ENCODE measurements at places on chromosomes 12 and 14. TPM values are rescaled to one million over a fixed set of nuclear protein-coding genes. Genes with fewer than 3 reads are reported as not detected.

The FAR2 gene
- 16.9 TPM for total RNA-seq

DNA sequence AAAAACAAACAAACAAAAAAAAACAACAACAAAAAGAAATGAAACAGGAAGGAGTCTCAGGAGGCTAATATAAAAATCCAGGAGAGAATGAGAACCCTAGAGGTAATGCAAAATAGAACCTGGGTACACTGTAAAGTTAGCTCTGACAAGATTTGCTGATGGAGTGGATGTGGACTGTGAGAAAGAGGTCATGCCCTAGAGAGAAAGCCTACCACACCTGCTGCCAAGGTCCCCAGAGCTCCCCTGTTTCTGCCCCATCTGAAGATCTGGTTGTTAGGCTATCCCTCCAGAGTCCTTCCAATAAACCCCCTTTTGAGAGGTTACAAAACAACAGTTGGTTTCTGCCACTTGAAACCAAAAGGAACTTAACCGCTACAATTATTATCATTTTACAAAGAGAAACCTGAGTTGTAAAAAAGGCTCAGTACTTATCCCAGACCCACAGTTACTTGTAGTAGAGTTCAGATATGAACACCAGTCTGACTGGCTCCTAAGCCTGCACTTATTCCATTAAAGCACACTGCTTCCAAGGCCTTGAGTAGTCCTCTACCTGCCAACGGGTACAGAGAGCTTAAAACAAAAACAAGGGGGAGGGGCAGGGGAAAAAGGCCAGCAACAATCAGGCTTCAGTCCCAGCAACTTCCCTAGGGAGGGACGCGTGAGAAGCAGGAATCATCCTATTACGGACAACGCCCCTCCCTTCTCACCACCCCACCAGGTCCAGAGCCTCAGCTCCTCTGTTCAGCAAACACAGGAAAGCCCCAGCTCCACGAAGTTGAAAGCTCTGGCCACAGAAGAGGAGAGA lies 27.7 kb downstream of the PPP1R13B start:
- no peak for DNase-seq

DNA sequence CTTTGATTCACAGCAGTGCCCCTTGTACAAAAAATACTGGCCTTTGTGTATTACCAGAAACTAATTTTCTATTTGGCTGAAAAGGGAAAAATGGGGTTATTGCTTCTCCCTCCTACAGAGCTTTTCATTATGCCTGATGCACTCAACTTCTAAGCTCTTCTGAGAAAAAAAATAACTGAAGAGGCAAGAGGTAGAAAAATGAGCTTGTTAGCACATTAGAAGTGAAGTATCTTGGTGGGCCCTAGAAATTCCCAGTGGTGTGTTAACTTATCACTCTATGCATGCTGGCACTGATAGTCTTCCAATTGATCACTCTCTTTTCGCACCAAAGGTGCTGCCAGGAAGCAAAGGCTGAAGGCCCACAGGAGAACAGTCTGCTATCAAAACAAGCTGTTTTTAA lies 17.1 kb downstream of the INSM2 start:
- no peak for DNase-seq

GRCh38 chr12:62396750-62397149 lies 69.9 kb upstream of the MON2 start:
- DNase-seq: no peak

GRCh38 chr14:35883677-35884293 lies 57.6 kb downstream of the BRMS1L start:
- DNase-seq: no peak

DNA sequence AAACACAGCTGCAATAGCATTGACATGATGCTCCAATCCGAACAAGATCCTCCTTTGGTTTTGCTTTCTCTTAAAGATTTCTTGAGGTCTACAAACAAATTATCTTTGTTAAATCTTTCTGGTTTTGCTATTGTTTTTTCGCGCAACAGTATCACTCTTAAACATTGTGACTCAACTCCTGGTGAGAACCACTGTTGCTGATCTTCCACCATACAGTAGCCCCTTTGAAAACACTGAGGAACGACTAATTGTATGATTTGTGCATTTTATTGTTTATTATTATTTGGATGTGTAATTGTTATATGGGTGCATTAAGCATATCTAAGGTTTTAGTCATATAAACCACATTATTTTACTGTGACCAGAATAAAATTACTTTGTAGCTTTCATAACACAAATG lies 282.8 kb downstream of the EGLN3 start:
- no peak for DNase-seq

GRCh38 chr14:22819151-22819988 lies 4.1 kb upstream of the SLC7A7 start:
- no peak for DNase-seq

- DNase-seq: no peak
Observed at GRCh38 chr14:36510874-36511273, 9.2 kb downstream of the NKX2-1 start.

- no peak for DNase-seq
Observed at GRCh38 chr12:42091769-42092168, 52.9 kb downstream of the GXYLT1 start.

The DLK1 gene
- total RNA-seq: not detected

- DNase-seq: no peak
Observed at GRCh38 chr12:87930033-87930432, 99.2 kb downstream of the C12orf50 start.

DNA sequence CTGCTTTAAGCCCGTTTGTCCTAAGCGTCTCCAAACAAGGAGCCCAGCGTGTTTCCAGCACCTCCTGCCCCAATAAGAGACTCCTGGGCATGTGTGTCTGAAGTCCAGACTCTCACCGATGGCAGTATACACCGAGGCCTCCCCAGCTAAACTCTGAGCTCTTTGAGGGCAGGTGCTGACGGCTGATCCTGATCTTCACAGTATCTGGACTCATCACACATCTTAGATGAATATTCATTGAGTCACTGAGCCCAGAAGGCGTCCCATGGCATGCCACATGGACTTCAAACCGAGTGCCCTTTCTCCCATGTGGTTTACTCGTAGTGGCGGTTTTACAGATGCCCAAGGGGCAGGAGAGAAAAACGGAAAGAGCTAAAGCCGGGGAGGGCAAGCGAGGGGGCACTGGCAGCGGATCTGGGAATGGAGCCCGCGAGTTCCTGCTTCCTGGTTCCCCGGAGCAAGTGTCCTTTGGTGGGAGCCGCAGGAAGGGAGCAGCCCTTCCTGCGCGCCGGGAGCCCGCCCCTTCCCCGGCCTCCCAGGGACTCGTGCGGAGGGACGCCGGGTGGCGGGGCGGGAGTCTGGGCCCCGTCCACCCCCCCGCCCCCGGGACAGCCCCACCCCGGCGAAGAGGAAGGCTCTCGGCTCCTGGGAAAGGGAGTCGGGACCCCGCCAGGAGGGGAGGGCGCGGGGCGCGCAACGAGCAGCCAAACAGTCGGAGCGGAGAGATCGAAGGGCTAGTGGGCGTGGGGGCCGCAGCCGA lies 585 bp upstream of the TEAD4 start:
- DNase-seq: no peak

GRCh38 chr14:104277416-104278213 lies 139.2 kb downstream of the KIF26A start:
- no peak for DNase-seq

DNA sequence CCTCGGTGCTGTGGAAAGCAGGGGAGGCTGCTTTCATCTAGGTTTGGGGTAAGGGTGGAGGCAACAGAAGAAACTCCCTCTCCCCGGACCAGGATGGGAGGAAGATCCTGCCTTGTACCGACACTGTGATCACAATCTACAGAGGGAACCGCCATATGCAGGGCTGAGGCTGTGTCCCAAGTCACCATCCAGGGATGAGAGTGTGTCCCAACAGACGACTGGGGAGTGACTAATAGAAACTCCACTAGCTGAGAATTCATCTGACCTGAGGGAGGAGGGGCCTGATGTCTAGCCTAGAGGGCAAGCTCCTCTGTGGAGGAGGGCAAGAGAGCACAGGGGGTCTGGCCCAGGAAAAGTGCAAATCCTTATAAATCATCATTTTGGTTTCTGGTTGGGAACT lies 172.4 kb downstream of the CALM1 start:
- no peak for DNase-seq
